ENCODE measurements at places on chromosomes 11 and 22. TPM values are rescaled to one million over a fixed set of nuclear protein-coding genes. Genes with fewer than 3 reads are reported as not detected.
A peak's percentile ranks its signal among the peaks of the same experiment; 100 is the strongest.

- no peak for DNase-seq
These were observed 1.8 kb upstream of the VSTM5 start for GRCh38 chr11:93852242-93852641.

The KCNJ1 gene
- total RNA-seq, result under 0.01 TPM

DNA sequence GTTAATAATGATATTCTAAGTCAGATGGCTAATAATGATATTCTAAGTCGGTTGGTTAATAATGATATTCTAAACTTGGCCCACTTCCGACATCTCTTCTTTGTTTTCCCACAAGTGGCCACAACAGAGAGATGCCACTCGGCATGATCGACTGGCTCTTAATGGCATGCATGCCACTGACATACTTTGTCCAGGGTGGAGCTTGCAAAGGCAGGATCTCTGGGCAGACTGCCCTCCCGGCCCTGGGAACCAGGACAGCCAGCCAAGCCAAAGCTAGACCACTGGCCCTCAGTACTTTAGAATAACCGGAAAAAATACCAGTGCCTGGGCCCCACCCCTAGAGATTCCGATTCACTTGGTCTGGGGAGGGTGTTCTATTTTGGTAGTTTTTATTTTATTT is 78.1 kb downstream of the KIAA1671 start:
- no peak for DNase-seq

DNA sequence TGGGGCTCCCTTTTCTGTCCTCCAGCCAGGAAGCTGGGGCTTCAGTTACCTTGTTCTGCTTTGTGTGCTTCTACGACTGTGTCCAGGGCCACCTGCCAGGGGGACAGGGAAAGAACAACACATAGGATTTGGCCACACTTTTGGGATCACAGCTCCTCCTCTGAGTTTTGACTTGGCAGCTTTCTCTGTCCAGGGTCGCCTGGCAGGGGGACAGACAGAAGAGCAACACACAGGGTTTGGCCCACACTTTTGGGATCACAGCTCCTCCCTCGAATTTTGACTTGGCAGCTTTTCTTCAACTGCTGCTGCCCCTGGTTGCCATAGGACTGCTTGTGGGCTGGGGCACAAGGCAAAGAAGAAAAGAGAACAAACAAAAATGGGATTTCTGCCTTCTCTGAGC is 19.1 kb downstream of the INCENP start:
- no peak for DNase-seq

DNA sequence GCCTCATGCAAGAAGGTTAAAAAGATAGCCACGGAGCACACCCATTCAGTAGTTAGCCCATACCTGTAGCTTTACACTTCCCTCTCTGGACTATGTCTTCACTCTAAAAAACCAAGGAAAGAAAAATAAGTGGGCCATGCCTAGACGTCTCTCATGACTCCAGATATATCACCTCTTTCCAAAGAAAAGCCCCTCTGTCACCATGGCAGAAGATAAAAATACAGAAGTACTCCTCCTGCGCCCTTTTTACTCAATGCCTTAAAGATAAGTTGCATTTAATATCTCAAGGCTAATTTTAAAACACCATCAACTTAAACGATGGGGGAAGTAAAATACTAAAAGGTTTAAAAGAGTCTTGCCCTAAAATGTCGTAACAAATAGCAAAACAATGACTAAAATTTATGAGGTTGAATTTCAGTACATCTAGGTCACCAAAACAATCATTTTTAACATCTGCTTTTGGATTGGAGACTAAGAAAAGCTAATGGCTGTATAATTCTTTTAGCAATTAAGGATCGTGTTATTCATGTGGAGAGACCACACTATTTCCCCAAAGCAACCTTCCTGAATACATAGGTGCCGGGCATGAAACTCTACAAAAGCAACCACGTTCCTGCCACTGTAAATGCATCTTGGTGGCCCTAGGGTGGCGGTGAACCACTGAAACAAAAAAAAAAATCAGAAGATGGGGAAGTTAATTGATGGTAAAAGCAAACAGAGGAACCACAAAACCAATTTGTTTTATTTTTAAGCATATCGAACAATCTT is 46.0 kb downstream of the CELF1 start:
- no peak for DNase-seq

GRCh38 chr11:65069217-65069616 is 10.9 kb upstream of the NAALADL1 start:
- DNase-seq, result peak; percentile 41

Data from hematopoietic multipotent progenitor cell (in vitro differentiated cells).